Colonic mucosa (tissue), 4 donors: ENCODE measurements at places on chromosomes 16 and 17. TPM values are rescaled to one million over a fixed set of nuclear protein-coding genes. Genes with fewer than 3 reads are reported as not detected.

DNA sequence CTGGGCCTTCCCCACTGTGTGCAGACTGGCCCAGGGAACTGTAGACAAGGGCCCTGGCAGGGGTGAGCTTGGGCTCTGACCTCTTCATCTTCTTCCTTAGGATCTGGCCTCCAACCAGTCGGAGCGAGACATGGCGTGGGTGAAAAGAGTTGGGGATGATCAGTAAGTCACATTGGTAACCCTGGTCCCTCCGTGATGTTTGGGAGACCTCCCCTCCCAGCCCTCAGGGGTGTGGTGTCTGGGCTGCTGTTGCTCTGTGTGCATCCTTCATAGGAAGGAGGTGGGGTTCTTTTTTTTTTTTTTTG is 5.5 kb downstream of the TBKBP1 start:
- DNase-seq, result no peak

DNA sequence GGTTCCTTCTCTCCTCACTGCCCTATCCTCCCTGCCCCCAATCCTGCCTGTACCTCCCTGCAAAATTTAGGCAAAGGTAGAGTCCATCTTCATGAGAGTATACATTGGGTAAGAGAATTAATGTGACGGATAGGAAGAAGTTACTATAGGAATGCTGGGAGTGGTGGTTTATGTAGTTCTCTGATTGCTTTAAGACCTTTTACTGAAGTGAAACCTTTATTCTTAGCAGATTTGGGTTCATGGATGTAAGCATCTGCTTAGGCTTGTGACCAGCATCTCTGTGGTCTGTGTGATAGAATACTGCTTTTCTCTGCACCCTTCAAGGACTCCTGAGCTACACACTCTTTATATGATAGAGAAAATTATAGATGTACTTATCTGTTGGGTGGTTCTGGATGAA is 127.3 kb downstream of the PRKCA start:
- no peak for DNase-seq

The CMC2 gene
- 81.6 TPM for total RNA-seq

The OTOA gene
- not detected for total RNA-seq

The MRPL58 gene
- total RNA-seq, result 27.2 TPM
